ENCODE measurements at places on chromosomes 3 and 15.
A peak's percentile ranks its signal among the peaks of the same experiment; 100 is the strongest.

GRCh38 chr3:78221796-78222195 lies 1181.9 kb downstream of the ROBO2 start:
- no peak for DNase-seq

- peak; percentile 65 for DNase-seq
These were observed 35.4 kb upstream of the CBLB start for GRCh38 chr3:105904251-105904650.

DNA sequence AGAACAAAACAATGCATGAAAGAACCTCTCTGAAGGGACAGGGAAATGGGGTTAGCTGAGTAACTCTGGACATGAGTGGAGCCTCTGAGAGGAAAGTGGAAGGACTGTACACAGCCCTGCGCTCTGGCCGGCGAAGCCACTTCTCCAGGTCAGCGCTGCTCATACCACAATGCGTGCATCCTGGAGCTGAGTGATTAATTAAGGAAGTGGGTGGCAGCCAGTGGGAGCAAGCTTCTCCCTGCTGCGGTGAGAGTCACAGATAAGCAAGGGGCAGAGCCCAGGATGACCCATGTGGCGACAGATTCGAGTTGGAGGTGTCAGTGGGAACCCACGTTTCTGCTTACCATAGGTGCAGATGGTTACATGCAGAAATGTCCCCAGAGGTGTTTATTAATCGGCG lies 48.0 kb downstream of the KLF15 start:
- no peak for DNase-seq

- no peak for DNase-seq
These were observed 11.2 kb downstream of the CEP19 start for GRCh38 chr3:196700801-196701200.

GRCh38 chr15:92366381-92366780 lies 27.3 kb upstream of the ST8SIA2 start:
- no peak for DNase-seq

- DNase-seq, result peak; percentile 29
These were observed 310.3 kb downstream of the CHST2 start for GRCh38 chr3:143429628-143430514.

GRCh38 chr3:112769286-112769978 lies 77.2 kb downstream of the CD200R1L start:
- DNase-seq, result peak; percentile 89

DNA sequence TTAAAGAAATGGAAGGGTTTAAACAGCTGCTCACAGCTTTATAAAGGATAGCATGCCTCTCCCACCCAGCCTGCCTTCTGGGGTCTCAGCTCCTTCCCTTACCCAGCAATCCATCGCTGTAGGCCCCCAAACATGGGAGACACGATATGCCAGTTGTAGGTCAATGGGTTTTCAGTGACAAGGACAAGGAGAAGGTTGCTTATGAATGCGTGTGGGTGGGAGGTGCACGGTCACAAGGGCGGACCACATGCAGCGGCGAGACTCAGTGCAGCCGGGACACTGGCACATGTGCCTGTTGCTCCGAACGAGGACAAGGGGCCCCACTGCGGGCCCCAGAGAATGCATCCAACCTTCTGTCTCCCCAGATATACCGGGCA lies 67.0 kb downstream of the MGLL start:
- DNase-seq, result no peak

DNA sequence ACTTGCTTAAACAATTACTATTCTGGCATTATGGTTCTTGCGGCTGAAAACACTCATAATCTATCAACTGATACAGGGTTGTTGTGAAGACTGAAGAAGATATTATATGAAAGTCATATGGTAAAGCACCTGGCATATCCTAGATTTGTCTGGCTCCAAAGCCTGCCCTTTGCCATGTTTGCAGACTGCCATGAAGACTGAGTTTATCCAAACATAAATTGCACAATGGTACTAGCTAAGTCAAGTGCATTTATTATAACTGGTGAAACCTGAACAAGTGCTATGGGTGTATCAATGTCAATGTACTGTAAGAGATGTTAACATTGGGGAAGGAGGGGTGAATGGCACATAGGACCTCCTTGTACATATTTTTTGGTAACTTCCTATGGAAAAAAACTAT lies 87.4 kb upstream of the MEX3B start:
- DNase-seq, result no peak

GRCh38 chr15:73632670-73633058 lies 525 bp downstream of the NPTN start:
- no peak for DNase-seq

DNA sequence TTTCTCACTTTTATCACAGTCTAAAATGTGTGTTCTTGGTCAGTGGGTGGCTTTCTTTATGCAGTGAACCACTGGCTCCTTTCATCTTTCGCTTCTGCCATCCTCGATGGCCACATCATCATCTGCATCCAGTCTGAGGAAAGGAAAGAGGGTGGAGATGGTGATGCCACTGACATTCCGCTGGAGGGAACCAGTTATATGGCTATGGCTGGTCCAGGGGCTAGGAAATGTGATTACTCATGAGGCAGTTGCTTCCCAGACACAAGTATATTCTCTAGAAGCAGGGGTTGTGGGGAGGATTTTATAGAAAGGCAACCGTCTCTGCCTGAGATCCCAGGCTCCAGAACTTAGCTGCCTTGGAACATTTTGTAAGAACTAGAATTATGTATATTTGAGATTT lies 246.7 kb upstream of the AZI2 start:
- DNase-seq, result no peak

GRCh38 chr3:124791639-124792151 lies 61.4 kb downstream of the UMPS start:
- peak; percentile 97 for DNase-seq

GRCh38 chr15:78155355-78155939 lies 6.3 kb downstream of the IDH3A start:
- no peak for DNase-seq

- no peak for DNase-seq
These were observed 9.2 kb upstream of the TGM5 start for GRCh38 chr15:43275740-43276562.

DNA sequence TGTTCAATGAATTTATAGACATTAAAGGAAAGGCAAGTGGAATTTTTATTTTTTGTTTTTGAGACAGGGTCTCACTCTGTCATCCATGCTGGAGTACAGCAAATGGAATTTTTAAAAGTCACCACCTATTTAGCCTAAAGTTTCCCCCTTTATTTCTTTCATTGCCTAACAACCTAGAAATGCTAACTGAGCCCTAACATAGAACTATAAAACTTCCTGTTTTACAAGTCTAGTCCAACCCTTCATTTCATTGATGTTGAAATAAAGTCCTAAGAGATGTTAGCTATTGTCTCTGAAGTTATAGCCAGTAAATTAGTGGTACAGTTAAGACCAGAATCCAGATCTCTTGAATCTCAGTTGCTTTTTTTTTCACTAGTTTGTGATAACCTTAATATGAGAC lies 39.0 kb downstream of the MAPK6 start:
- DNase-seq, result no peak

Data from fibroblast of the aortic adventitia (primary cell).